ENCODE measurements at places on chromosomes 3 and 15.

DNA sequence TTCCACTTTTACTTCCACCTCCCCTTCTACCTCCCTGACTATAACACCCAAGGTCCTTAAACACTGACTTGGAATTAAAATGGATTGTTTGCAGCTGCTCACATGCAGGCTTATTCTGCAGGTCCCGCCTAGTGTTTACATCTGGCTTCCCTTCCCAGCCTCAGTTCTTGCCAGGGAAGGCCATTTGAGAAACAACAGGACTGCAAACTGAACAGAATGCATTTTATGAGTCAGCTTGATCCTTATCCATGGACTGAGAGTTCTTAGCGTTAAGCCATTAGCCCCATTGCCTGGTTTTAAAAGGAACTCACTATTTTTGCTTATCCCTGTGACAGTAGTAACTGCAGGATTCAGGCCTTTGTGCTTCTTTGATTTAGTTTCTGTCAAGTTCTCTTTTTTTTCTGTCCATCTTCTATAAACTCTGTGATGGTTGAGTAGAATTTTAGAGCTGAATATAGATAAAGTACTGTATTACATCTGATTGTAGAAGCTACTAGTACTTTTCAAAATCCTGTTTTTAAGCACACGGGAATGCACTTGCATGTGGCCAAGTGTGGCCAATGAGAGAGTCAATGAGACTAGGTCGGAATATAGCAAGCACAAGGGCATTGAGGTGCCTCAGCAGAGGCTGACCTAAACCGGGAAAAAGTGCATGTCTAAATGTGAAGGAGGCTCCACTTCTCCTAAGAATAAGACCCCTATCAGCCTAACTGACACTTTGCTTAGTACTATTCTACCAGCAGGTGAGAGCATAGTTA is 106.4 kb downstream of the TUSC7 start:
- no peak for DNase-seq

DNA sequence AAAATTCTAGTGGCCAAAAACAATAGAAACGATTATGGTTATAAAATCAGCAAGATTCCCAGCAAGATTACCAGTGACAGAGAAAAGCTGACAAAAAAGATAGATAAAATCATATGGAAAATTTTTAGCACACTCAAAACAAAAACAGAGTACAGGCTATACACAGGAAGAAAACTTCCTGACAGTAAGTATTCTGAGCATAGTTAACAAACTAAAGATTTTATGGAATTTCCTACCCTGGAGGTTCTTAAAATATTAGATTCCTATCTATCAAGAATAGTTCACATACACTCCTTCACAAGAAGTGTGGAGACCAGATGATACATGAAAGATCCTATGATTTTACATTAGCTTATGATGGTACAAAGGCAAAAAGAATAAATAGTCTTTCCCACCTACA is 50.8 kb downstream of the ZNF148 start:
- DNase-seq: no peak

DNA sequence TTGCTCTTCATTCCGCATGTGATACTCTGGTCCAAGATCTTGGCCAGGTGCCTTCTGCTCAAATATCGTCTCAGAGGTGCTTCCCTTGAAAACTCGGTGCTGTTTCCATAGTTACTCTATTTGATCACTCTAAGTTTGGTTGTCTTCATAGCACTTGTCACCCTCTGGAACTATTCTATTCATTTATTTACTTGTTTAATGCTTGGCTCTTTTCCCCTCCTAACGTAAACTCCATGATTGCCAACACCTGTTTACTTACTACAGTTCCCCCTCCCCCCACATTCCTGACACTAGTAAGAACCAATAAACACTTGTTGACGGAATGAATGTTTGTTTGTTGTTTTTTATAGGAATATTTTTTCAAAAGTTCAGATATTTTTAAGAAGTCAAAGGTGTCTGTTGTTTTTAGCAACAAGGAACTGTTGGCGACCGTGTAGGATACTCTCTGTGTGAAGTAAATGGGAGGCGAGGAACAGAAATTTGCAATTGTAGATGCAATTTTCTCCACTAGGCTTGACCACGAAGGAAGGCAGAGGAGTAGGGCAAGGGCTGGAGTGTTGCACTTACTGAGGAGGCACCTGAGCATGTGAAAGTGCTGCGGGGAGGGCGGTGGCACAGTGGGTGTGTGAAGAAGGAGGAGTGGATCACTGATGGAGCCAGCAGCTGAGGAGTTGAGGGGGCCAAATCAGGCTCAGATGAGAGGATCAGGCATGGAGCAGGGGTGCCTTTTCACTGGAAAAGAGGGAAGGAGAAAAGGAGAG is 48.4 kb downstream of the MOBP start:
- no peak for DNase-seq

GRCh38 chr3:49719214-49719884 is at the start of gene AMIGO3:
AMIGO3 (minus strand) TSS chr3:49719684; CDS start chr3:49719465, 219 bp downstream.
- DNase-seq: peak; percentile 98

DNA sequence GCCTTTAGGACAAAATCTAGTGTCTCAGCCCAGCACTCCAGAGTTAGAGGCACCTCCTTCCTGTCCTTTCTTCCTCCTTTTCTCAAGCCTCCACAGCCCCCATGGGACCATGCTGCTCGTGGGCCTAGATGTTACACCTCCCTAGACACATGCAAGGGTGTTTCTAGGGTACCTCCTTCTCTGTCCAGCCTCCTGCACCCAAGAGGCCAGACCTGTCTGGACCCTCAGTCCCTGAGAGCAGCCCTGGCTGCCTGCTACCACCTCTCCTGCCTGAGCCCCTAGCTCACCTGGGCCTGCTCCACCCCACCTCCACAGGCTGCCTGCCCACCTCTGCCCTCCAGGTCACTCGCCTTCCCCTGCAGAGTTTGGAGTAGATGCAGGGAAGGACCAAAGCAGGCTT is 5.2 kb downstream of the LOXL1 start:
- DNase-seq: no peak

DNA sequence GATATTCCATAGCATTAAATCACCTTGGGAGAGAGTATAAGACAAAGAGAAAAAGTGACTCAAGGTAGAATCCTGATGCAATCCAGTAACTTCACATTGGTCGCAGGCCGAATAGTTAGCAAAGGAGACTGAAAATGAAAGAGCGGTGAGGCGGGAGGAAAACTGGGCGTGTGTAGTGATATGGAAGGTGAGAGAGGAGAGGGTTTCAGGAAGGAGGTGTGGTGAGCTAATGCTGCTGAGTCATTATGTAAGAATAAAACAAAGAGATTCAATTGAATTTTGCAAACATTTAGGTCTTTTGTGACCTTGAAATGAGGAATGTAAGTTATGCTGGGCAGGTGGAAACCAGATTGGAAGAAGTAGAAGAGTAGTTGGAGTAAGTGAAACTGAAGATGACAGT is 235.3 kb downstream of the C3orf38 start:
- no peak for DNase-seq

GRCh38 chr15:69931156-69931555 is 166.6 kb downstream of the TLE3 start:
- no peak for DNase-seq

GRCh38 chr3:139455206-139455605 is 21.1 kb downstream of the RBP2 start:
- no peak for DNase-seq

DNA sequence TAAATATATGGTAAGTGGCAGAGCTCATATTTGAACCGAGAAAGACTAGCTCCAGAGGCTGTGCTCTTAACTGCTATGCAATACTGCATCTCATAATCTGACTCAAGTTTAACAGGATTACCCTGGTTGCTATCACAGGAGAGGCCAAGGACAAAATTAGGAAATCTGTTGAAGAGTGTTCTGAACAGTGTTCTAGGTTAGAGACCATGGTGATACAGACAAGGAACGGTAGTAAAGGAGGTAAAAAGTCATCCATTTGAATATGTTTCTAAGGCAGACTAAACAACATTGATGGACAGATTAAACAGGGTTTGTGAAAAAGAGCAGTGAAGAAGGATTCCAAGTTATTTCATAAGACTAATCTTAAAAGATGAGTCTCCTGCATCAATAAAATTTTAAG is 22.1 kb downstream of the PLOD2 start:
- no peak for DNase-seq

- DNase-seq: peak; percentile 78
Measured at GRCh38 chr3:71690341-71690841, 34.8 kb downstream of the EIF4E3 start.

DNA sequence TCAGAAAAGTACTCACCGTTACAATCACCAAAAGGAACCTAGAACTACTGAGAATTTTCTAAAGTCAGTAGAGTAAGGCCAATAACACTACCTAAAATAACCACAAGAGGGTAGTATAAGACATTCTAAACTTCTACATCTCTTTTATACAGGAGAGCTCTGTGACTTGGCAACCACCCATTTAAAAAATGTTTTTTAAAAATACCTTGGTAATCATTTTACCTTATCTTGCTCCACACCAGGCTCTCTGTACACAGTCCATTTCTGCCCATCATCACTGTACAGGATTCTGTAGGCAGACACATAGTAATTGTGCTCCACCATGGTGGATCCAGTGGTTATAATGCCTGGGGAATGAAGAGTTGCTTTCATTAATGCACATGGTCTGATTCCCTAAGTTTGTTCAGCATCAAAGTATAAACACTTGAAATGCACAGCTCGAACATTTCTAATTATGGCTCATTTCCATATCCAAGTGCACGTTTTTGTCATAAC is 54.5 kb downstream of the ST3GAL6 start:
- peak; percentile 74 for DNase-seq

GRCh38 chr15:77031376-77032050 is 36.6 kb downstream of the PSTPIP1 start:
- DNase-seq: no peak

DNA sequence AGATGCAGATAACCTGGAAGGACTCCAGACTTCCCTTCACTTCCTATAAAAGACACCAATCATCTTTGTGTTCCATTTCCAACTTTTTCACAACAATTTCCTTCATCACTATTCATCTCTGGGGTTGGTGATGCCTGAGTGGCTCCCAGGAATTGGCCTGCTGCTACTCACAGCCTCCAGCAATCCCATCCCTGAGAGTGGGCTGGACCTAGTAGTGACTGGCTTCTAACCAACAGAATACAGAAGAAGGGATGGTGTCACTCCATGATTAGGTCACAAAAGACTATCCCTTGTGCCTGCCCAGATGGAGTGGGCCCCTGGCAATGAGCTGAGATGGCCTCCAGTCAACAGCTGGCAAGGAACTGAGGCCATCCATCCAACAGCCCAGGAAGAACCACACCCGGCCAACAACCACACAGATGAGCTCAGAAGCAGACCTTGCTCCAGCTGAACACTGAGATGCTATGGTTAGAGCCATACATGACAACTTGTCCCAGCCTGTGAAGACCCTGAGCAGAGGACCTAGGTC is 20.9 kb downstream of the OCA2 start:
- no peak for DNase-seq

GRCh38 chr15:58932710-58933280 is 684 bp downstream of the SLTM start:
- DNase-seq: peak; percentile 29

GRCh38 chr3:133933097-133934024 is 37.7 kb upstream of the RAB6B start:
- DNase-seq: no peak

DNA sequence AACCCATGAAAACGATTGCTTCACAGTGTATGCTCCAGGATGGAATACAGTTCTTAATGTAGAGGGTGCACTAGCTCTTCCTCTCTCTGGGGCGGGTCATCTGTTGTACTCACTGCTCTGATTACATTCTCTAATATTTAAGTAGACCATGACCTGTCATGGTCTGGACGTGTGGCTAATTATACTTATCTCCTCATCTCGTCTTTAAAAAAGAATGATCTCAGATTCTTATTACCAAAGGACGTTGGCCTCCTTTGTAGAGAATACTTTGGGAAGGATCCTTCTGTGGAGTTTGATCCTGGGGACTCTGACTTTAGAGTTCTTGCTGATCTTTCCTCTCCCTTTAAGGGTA is 48.4 kb upstream of the TRAK1 start:
- no peak for DNase-seq

GRCh38 chr3:159266779-159267178 is 464.9 kb downstream of the MFSD1 start:
- DNase-seq: no peak

DNA sequence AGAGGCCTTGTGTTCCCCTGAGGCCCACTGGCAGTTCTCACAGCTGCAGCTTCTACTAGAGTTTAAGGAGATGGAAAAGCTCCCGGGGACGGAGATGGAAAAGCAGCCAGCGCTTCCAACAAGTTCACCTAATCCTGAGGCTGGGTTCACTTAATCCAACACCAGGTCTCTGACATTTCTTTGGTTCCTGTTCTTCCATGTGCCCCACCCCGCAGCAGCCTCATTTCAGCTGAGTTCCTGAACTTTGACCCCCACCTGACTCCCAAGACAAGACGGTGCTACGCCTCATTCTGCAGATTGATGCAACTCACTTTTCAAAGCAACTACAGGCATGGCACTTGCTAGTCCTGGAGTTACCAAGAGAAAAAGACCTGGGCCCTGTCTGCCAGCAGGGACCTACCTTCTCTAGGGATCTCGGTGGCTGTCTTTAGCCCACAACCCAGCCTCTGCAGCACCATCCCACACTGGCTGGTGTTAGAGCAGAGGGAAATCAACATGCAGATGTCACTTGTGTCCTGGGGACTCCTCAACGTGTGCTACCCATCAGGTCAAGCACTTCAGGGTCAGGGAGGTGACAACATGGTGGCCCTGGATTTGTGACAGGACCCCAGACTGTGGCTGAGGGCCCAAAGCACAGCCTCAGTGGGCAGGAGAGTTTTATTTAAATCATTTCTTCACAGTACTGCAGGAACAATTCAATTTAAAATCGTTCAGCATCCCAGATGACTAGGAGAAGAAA is 406.1 kb downstream of the VPS13C start:
- no peak for DNase-seq

DNA sequence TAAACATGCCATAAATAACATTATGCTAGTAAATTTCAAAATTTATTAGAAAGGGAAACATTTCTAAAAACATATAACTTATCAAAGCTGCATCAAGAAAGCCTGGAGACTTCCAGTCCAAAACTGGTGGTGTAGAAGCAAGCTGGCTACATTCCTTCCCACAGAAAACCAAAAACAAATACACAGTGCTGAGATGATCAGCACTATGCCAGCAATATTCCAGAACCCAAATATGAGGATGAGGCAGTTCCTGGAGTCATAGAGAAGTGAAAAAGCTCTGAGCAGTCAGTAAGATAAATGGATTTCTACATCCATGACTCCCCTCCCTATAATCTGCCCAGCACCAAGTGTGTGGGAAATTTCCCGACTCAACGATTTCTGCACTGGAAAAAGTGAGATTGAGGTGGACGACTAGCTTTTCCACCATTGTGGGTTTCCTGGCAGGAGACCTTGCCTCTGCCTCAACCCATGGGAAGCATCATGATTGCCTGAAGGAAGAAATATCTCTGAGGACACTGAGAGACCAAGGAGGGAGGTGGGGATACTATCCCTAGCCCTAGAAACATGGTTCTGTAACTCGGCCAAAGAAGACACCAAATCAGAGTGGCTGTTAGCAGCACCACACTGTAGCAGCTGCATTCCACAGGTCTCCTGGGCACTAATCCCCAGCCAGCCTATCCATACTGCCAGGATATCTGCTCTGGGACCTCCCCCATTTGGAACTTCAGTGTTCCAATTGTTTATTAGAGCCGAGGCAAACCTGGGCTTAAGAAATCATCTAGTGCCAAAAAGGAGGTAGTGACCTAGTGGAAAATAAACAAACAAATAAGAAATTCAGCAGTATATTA is 11.8 kb upstream of the CLN6 start:
- no peak for DNase-seq

Data from AG08395 (cell line).